ENCODE measurements at places on chromosomes 7 and 10. TPM values are rescaled to one million over a fixed set of nuclear protein-coding genes. Genes with fewer than 3 reads are reported as not detected.

DNA sequence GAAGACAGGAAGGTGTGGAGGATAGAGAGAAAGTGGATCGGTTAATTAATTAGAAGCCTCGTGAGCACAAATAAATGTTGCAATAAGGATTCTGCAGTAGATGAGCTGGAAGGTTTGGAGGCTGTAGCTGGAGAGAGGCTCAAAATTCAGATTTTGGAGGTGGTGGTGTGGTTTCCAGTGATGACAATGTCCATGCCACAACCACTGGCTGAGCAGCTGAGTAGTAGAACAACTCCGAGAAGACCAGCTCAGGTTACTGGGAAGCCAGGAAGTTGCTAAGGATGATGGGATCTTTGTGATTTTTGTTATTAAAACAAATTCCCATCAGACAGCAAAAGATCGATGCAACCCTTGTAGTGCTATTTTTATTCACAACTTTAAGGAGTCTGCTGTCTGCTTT, 7.7 kb downstream of the SLC26A4 start:
- no peak overlapping the region for H3K27ac ChIP-seq
- no peak overlapping the region for H3K4me3 ChIP-seq
- H3K36me3 ChIP-seq: no peaks in the 10 kb centered on the region
- peaks cover under 1% of the 10 kb centered on the region for H3K27me3 ChIP-seq
- no peak for DNase-seq

- H3K4me3 ChIP-seq: no peak overlapping the region
- no peaks in the 10 kb centered on the region for H3K27me3 ChIP-seq
- peak overlapping the region; percentile 20 for H3K27ac ChIP-seq
- DNase-seq: no peak
- peaks cover 7% of the 10 kb centered on the region for H3K4me1 ChIP-seq
- H3K36me3 ChIP-seq: no peaks in the 10 kb centered on the region
Measured at GRCh38 chr7:108284349-108285002, 154.3 kb upstream of the LAMB4 start.

Gene CHST3
- total RNA-seq: 46.0 TPM

Gene TMEM229A
- total RNA-seq: 0.88 TPM

GRCh38 chr7:67813621-67814292, 817.1 kb downstream of the TYW1 start:
- H3K27me3 ChIP-seq: no peaks in the 10 kb centered on the region
- no peaks in the 10 kb centered on the region for H3K36me3 ChIP-seq
- no peak overlapping the region for H3K27ac ChIP-seq
- no peaks in the 10 kb centered on the region for H3K4me1 ChIP-seq
- no peak overlapping the region for H3K4me3 ChIP-seq

DNA sequence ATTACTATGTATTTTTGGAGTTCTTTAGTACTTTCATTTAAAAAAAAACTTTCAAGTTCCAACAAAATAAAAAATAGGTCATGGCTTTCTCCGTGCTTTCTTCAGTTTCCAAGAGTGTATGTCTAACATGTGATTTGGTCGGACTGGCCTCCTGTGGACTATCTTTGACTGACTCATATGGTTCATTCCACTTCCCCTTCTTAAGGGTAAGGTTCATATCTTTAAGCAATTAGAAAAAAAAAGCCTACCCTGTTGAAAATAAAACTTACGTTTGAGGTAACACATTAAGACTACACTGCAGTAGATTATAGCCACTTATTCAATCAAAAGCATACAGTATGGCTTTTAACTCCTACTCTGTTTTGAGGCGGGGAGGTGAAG, 112.8 kb upstream of the AHR start:
- no peak overlapping the region for H3K4me3 ChIP-seq
- no peak overlapping the region for H3K27ac ChIP-seq
- no peaks in the 10 kb centered on the region for H3K4me1 ChIP-seq
- no peak for DNase-seq
- no peaks in the 10 kb centered on the region for H3K36me3 ChIP-seq
- H3K27me3 ChIP-seq: no peaks in the 10 kb centered on the region

DNA sequence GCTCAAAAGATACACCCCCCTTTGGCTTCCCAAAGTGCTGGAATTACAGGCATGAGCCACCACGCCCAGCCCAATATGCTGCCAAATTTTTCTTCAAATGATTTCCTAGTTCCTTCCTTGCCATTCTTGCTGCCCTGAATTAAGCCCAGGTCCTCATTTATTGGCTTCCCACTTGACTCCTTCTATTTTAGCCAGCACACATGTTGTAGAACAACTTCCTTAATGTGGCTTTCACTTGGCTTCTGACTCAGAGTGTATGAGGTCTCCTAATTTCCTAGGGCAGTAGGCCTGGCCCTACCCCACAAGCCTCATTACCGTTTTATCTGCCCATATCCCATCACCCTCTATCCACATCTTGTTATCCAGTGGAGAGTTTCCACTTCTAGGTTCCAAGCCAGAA, 21.8 kb upstream of the HIPK2 start:
- H3K4me3 ChIP-seq: no peak overlapping the region
- H3K27ac ChIP-seq: no peak overlapping the region
- no peaks in the 10 kb centered on the region for H3K27me3 ChIP-seq
- no peak for DNase-seq

DNA sequence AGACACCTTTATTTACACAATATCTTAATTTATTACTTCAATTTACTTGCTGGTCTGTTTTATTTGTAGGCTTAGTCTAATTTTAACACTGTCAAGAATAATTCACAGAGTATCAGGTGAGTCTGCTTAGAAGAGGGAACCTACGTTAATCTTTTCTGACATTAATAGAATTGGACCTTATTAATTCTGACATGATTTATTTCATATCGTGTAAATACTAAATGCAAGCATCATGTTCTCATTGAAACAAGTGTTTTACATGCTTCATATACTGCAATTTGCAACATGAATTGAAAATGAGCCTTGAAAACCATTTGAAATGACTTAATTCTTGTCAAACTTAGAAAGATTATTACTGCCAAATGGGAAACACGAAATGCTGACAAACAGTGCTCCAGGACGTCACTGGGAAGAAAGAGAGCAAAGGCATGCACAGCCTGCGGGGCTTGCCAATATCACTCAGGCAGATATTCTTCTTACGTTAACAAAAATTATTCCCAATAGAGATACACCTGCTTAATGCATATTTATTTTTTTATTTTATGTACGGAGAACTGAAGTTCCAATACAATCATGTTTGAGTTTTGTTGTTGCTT, 282.0 kb upstream of the AKR1E2 start:
- H3K27me3 ChIP-seq: no peaks in the 10 kb centered on the region
- no peaks in the 10 kb centered on the region for H3K4me1 ChIP-seq
- no peak overlapping the region for H3K4me3 ChIP-seq
- no peak for DNase-seq
- no peaks in the 10 kb centered on the region for H3K36me3 ChIP-seq
- H3K27ac ChIP-seq: no peak overlapping the region

- no peaks in the 10 kb centered on the region for H3K36me3 ChIP-seq
- no peak for DNase-seq
- no peaks in the 10 kb centered on the region for H3K4me1 ChIP-seq
Measured at GRCh38 chr7:115023219-115023618, 101.3 kb downstream of the MDFIC start.

Gene BEND7
- total RNA-seq: 24.6 TPM

Gene SSC4D
- 1.6 TPM for total RNA-seq

Gene RAMP3
- not detected for total RNA-seq

GRCh38 chr7:37212051-37212450, 236.6 kb downstream of the ELMO1 start:
- H3K27ac ChIP-seq: no peak overlapping the region
- H3K27me3 ChIP-seq: no peaks in the 10 kb centered on the region
- DNase-seq: no peak
- no peaks in the 10 kb centered on the region for H3K36me3 ChIP-seq
- H3K4me1 ChIP-seq: no peaks in the 10 kb centered on the region

Gene CDHR3
- 12.0 TPM for total RNA-seq

DNA sequence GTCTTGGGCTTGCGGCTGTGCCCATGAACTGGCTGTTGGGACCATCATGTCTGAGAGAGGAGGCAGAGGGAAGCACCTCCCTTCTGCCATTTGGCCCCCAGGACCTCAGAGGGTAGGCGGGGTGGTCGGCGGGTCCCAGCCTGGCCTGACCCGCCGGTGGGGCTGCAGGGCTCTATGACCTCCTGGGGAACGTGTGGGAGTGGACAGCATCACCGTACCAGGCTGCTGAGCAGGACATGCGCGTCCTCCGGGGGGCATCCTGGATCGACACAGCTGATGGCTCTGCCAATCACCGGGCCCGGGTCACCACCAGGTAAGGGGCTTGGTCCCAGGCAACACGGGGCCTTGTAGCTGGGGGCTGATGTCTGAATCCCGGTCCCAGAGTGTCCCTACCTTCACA, 14.1 kb downstream of the SUMF2 start:
- peaks cover 4% of the 10 kb centered on the region for H3K36me3 ChIP-seq
- no peaks in the 10 kb centered on the region for H3K27me3 ChIP-seq
- no peak overlapping the region for H3K4me3 ChIP-seq
- H3K27ac ChIP-seq: no peak overlapping the region
- DNase-seq: peak; percentile 27

Gene NMT2
- 28.1 TPM for total RNA-seq

DNA sequence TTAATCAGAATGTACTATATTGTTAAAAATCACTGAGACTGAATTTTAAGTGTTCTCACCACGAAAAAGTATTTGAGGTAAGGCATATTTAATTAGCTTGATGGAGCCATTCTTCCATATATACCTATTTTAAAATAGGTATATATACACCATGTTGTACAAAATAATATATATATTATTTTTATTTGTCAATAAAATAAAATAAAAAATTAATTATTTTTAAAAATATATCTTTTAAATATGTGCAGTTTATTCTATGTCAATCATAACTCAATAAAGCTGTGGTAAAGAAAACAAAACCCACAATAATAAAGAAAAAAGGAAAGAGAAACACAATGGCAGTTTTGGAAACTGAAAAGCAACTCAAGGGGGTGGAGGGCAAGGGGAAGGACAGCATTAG, 33.6 kb upstream of the TFEC start:
- no peaks in the 10 kb centered on the region for H3K36me3 ChIP-seq
- H3K4me1 ChIP-seq: no peaks in the 10 kb centered on the region
- H3K4me3 ChIP-seq: no peak overlapping the region
- H3K27me3 ChIP-seq: no peaks in the 10 kb centered on the region

DNA sequence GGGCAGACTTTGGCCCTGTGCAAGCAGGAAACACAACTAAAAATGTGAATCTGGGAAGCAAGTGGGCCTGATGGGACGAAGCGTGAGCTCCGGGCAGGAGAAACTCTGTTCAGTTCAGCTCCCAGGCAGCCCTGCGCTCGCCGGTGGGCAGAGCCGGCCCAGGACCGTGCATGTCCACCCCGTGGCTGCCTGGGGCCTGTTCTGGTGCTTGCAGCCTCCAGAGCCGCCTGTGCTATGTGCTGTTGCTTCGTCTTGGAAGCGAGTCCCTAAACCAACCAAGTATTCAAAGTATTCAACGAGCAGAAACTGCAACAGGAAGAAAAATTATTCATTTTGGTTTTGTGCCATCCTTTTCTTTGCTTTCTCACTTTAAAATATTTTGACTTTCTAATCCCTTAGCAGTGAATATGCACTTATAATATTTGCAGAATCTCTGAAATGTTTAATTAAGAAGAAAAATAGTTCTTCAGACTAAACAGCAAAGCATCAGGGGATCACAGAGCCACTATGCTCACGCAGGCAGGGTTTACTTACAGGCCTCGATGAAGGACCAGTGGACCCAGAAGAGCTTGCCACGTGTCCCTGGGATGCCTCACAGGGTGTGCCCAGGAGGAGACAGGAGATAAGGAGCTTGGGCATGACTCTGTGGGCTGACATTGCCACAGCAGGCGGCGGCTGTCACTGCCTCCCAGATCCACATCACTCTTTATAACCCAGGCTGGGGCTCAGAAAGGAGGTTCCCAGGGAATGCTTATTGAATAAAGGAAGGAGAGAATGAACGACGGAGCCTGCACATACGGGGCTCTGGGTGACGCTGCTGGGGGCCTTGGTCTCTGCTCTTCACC, 45.6 kb downstream of the VIPR2 start:
- H3K4me3 ChIP-seq: no peak overlapping the region
- no peaks in the 10 kb centered on the region for H3K27me3 ChIP-seq
- H3K27ac ChIP-seq: no peak overlapping the region
- no peaks in the 10 kb centered on the region for H3K4me1 ChIP-seq
- peak; percentile 15 for DNase-seq
- H3K36me3 ChIP-seq: no peaks in the 10 kb centered on the region

DNA sequence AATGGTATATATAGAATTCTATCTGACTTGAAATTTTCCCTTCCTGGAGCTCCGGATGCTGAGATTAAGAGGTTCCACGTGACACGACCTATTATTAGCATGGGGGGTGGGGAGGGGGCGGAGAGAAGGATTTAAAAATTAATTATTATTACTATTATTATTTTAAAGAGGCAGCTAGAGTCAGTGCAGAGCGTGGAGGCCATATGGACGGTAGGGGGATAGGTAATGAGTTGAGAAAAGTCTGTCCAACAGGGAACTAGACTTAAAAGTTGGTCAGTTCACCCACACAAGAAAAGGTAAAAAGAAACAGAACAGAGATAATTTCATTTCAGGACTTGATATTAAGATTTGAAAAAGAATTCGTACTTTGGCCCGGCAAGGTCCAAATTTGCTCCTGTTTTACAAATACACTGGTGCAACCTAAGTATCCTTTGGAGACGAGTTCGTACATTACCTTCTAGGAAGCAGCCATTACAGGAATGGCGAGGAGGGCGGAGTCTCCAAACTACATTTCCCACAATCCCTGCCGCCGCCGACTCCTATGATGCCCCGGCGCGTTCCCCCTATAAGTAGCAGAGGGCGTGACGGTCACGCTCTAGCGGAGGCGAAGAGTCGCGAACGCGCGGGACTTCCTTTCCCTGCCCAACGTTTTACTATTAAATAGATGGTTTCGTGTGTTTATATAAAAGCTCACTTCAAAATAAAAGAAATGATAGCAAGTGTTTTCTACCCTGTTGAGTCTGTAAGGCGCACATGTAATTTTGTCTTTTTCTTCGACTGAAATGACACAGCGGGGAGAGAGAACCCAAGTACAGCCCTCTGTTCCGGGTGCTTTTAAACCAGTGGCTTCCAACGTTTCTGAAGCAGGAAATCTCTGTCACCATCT, at the start of gene SMIM30:
Gene SMIM30 (minus strand): TSS at position 481 of the 886 bp plus-strand sequence. CDS start 976 bp downstream, outside the sequence.
- no peaks in the 10 kb centered on the region for H3K36me3 ChIP-seq
- H3K27ac ChIP-seq: peak within 1 kb of the TSS; percentile 93
- peak within 1 kb of the TSS; percentile 49 for H3K4me3 ChIP-seq
- peaks cover 6% of the 10 kb centered on the region for H3K4me1 ChIP-seq
- DNase-seq: peak; percentile 88
